ENCODE measurements at places on chromosomes 16 and 17. TPM values are rescaled to one million over a fixed set of nuclear protein-coding genes. Genes with fewer than 3 reads are reported as not detected.

Gene KRTAP3-1
- total RNA-seq: 1.3 TPM

Gene KRTAP2-1
- not detected for total RNA-seq

Gene PPP1R27
- 0.35 TPM for total RNA-seq

Gene GLIS2
- 78.2 TPM for total RNA-seq

Gene RHBDL3
- total RNA-seq: 1.2 TPM

Gene ALDH3A1
- total RNA-seq: 0.69 TPM

DNA sequence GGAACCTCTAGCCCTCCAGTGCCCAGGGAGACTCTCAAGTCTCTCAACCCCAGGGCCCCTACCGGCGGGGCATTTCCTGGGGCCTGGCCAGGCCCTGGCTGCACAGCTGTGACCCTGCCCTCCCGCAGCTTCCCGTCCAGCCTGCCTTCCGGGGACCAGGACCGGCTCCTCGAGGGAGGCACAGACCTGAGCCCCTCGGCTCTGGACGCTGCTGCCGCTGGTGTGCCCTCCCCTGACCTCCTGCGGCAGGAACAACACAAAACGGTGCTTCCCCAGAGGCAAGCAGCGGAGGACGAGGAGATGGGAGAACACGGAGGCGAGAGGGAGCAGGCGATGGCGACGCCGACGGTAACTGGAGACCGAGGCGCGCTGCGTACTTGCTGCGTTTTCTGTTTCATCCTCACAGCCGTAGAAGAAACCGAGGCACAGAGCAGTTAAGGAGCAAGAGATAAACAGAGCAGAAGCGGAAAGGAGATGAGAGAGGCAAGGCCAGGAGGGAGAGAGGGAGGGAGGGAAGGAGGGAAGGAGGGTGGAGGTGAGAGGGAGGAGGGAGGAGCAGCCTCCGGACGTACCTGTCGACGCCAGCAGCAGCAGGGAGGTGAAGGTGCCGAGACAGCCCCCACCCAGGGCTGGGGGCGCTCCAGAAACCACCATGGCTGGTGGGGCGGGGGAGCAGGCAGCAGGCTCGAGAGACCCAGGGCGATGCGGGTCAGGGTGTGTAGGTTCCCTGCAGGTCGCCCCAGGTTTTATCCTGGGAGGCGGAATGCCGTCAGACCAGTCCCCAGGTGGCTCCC is at the start of gene PRSS22:
TSS of gene PRSS22 (minus strand) at position 720 of the 794 bp plus-strand sequence. CDS start at position 654, 66 bp downstream.
- peak; percentile 57 for DNase-seq

DNA sequence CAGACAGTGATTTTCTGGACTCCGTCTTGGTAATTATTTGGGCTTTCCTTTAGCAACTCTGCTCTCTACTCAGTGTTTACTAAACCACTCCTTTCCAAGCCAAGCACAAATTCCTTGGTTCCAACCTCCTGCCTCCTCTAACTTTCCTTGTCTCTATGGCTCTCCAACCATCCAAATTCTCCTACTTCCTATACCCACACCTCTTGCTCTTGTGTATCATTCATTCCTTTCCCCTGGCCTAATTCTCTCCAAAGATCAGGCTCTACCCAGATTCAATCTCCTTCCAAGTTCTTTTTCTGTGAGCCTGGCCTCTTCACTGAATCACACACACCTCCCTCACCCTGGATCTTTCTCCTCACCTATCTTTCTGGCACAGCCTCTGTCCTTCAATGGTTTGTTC is 1.1 kb downstream of the NEURL4 start:
- no peak for DNase-seq

GRCh38 chr16:68907297-68907696 is 64.0 kb downstream of the TANGO6 start:
- DNase-seq: no peak

DNA sequence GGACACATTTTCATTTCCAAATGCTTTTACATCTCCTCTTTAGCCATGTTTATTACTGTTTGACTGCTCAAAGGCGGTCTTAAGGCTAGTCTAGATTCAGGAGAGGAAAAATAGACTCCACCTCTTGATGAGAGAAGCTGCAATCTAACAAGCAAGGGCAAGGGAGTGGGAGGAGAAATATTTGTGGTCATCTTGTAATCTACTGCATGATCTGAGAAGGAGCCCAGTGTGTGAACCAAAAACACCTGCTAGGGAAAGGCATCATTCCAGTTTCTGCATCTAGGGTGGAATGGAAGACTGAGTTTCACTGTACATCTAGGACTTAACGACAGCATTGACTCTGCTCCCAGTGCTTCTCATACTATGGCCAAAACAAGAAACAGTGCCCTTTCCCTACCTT is 232.2 kb upstream of the HS3ST3A1 start:
- no peak for DNase-seq

DNA sequence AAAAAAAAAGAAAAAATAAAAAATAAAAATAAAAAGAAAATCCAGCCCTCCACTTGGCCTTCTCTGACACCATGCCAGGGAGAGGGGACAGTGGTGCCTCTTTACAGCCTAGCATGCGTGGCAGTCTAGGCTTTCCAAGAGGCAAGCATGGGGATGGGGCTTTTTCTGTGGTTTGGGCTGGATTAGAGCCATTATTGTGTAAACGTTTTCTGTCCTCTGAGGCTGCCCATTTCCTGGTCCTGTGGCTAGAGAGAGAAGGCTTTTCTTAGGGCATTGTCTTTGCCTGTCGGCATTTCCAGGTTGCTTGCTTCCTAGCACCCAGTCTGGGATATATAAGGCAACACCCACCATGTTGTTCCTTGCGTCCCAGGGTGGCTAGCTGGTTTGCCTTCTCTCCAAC is 2.7 kb upstream of the DHRS7B start:
- no peak for DNase-seq

DNA sequence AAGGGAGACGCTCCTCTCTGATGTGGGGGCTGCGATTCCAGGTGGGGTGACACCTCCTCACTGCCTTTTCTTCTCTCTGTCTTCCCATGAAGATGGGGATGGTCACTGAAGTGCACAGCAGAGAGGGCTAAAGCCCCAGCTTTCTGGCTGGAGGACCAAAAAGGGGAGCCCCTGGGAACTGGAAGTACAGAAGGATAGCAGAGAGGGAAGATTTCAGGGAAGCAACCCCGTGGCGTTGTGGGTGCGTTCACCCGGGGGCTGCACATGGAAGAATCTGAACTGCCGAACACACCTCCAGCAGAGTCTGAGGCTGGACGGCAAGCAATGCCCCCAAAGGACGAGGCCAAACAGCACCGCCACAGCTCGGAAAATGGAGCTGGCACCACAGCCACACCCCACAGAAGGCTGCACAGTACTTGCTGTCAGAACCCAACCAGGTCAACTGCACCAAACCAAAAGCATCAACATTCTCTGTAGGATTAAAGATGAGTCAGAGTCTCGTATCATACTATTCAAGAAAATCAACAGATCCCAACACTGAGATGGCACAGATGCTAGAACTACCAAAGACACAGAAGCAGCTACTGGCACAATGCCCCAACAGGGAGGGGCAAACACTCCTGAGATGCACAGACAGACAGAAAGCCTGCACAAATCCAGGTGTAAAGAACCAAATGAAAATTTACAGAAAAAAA is 49.9 kb downstream of the MAP1LC3B start:
- DNase-seq: no peak

GRCh38 chr16:62751218-62751617 is 715.0 kb upstream of the CDH8 start:
- DNase-seq: no peak

- no peak for DNase-seq
Observed at GRCh38 chr16:2465653-2466415, 5.3 kb upstream of the NTN3 start.

GRCh38 chr17:2084766-2085647 is 30.1 kb downstream of the HIC1 start:
- DNase-seq: no peak

DNA sequence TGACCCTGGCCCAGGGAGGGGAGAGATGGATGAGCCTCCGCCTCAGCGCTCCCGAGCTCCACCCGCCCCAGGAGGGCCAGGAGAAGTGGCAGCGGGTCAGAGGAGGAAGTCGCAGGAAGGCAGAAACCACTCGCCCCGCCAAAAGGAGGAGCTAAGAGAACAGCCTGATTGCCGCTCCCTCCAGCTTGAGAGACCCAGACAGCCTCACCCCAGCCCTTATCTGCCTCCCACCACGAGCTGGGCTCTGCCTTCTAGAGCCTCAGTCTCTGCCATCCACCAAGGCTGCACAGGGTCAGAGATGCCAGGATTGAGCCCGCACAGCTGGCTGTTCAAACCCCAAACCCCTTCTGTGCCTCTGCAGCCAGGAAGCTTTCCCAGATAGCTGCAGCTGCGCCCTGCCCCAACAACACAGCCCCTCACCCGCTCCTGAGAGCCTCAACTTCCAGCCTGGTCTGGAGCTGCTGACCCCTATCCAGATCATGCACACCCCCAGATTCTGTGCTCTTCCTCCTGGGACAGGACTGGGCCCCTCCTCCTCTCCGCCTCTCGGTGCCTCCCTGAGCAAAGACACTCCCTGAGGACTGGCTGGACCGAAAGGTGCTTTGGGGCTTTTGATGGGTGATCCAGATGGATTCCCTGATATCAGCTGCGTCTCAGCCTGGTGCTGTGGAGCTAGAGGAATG is 1.0 kb upstream of the ATP2A3 start:
- no peak for DNase-seq

- no peak for DNase-seq
Observed at GRCh38 chr16:85091522-85091910, 20.8 kb downstream of the CIBAR2 start.

All from mesothelial cell of epicardium (in vitro differentiated cells).